ENCODE measurements at places on chromosomes 13 and 19.

- DNase-seq = no peak
These were observed 470.7 kb downstream of the TSHZ3 start for GRCh38 chr19:30878495-30878894.

DNA sequence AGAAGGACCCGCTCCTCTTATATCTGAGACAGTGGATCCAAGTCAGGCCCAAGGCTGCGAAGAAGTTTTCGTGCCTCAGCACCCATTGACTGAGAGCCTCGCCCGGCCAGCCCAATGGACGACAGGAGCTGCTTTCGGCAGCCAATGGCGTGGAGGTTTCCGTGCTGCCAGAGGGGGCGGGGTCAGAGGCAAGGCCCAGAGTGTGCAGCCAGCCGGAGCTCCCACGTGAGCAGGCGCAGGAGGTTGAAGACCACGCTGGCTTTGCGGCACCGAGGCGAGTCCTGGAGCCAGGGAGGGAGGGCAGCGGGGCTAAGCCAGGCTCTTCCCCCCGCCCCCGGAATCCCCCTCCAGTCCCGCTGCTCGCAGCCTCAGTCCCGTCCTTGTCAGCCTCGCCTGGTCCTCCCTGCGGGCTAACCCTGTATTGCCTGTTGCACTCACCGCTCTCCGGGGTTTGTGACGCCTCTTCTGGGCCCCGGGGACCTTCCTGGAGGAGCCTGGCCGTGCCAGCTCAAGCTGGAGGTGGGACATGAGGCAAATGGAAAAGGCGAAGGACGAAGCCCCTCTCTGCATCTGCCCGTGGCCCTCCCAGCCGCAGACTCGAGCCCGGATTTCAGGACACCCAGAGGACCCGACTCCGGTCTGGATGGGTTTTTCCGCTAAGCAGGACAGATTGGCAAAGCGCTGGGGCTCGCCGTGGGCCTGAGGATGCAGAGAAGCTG, 1.5 kb downstream of the IFNL4 start:
- no peak for DNase-seq

GRCh38 chr19:55418185-55418584, 10.6 kb upstream of the UBE2S start:
- DNase-seq = peak; percentile 44

DNA sequence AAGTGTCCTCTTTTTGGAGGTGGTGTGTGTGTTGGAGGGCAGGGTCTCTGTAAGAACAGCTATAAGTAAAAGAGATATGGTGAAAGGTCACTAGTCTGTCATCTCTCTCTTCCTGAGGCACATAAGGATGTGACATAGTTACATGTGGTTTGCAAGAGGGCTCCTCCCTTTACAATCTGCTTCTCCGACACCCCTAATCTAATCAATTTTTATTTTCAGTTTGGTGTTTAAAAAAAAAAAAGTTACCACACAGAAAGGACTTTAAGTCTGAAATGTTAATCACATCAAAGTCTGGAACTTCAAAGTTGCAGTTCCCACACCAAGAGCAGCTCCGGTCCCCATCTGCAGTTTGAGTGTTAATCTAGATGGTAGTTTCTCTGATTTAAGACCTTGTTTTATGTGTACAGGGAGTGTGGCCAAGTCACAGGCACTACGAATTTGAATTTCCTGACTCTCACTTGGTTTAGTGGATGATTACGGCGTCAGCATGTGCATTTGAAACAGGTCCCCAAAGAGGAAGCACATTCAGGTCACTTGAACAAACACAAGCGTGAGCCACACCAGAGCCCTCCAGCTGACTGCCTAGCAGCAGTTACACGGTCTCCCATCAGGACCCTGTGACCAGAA, 53.1 kb downstream of the FOXO1 start:
- no peak for DNase-seq

- no peak for DNase-seq
These were observed 41.6 kb downstream of the ARHGAP35 start for GRCh38 chr19:46902402-46902766.
